ENCODE measurements at places on chromosomes 11 and 22.
A peak's percentile ranks its signal among the peaks of the same experiment; 100 is the strongest.

DNA sequence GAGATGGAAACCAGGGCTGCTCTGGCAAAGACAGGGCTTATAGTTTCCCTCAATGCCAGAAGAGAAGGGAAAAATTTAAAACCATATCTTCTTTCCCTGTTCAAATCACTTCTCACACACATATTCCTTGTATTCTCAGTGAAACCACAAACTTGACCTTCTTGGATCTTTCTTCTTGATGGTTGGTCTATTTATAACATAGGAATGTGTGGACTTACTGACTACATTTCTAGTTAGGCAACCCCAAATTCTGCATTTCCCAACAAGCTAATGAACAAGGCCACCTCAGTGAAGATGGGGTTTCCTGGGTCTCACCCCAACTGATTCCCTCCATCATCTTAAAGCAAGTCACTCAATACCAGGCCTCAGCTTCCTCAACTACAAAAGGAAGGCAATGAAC is 3.8 kb upstream of the QSER1 start:
- no peak for DNase-seq

DNA sequence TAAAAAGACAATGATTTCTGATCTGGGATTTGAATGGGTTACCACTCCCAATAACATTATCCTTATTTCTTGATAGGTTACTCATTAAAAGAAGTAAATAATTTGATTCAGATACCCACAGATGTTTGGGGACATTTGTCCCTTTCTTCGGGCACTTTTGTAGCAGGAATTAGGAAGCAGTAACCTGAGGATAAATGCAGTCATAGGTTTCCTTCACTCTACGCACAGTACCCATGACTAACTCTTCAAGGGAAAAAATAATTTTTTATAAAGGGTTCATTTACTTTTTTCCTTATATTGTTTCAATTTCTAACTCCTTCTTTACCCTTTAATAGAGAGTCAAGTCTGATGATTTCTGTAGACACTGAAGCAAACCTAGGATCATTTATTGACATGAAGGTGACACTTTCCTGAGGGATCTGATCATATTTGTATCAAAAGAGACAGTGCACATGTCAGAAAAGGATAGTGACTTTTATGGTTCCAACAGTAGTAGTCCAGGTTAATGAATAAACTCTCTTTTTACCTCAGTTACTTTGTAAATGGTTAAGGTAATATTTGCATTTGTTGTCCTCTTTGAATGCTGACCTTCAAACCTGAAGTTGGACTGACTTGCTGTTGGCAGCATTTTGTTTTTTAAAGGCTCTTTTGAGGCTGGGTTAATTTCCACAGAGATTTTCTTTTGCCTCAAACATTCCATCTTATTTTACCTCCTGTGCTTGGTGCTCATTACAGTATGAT is 1072.0 kb downstream of the LRRC4C start:
- DNase-seq, result no peak

- no peak for DNase-seq
Measured at GRCh38 chr11:59918987-59919589, 19.1 kb upstream of the OOSP1 start.

DNA sequence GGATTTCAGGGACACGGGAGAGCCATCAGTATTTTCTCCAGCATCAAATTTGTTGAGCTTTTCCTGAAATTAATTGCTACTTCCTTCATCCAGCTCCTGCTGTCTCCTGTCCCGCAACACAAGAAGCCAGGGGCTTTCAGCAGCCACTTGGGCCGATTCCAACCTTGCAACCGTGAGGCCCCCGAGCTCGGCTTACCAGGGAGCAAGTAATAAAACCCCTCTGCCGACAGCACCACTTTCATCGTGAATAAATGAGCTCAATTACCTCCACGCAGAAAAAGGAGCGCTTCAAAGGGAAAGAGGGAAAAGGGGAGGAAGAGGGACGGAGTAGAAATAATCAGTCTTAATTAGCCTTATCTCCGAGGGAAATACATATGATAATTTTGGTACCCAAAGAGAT is 76.6 kb downstream of the CELSR1 start:
- DNase-seq, result no peak

- peak; percentile 36 for DNase-seq
Measured at GRCh38 chr11:85947431-85948272, 92.5 kb downstream of the CCDC83 start.

GRCh38 chr11:64872790-64873488 is 5.5 kb downstream of the EHD1 start:
- no peak for DNase-seq

Measured in GM20000 (cell line).